ENCODE measurements at places on chromosomes 5 and 9. TPM values are rescaled to one million over a fixed set of nuclear protein-coding genes. Genes with fewer than 3 reads are reported as not detected.

The CD72 gene
- total RNA-seq: 0.13 TPM

The LAMC3 gene
- total RNA-seq: 5.1 TPM

The MAML1 gene
- 9.9 TPM for total RNA-seq

The CD180 gene
- not detected for total RNA-seq

The PCDHGB6 gene
- total RNA-seq: 1.5 TPM

The AFF4 gene
- total RNA-seq: 26.4 TPM

The PRLR gene
- total RNA-seq: under 0.01 TPM

The DAPK1 gene
- 28.2 TPM for total RNA-seq

The SPATA31E1 gene
- total RNA-seq: not detected

- DNase-seq: peak; percentile 58
Observed at GRCh38 chr5:97182571-97183099, 412 bp downstream of the RIOK2 start.

GRCh38 chr5:151589878-151590570, 1.1 kb downstream of the FAT2 start:
- DNase-seq: no peak

DNA sequence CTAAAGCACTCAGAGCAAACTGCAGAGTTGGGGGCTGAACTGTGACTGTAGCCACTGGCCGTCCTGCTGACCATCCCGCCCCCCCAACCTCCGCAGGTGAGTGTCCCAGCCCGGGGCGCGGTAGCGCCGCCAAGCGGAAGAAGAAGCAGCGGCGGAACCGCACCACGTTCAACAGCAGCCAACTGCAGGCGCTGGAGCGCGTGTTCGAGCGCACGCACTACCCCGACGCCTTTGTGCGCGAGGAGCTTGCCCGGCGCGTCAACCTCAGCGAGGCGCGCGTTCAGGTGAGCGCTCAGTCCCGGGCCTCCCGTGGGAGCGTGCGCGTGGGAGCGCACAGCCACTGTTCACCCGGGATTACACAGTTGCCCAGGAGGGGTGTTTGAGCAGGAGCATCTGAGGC, 33.7 kb downstream of the PTGES start:
- no peak for DNase-seq

- peak; percentile 26 for DNase-seq
Observed at GRCh38 chr5:66597183-66597757, 1.1 kb downstream of the MAST4 start.

- DNase-seq: no peak
Observed at GRCh38 chr9:134213508-134213850, 49.1 kb upstream of the RNU6ATAC start.

DNA sequence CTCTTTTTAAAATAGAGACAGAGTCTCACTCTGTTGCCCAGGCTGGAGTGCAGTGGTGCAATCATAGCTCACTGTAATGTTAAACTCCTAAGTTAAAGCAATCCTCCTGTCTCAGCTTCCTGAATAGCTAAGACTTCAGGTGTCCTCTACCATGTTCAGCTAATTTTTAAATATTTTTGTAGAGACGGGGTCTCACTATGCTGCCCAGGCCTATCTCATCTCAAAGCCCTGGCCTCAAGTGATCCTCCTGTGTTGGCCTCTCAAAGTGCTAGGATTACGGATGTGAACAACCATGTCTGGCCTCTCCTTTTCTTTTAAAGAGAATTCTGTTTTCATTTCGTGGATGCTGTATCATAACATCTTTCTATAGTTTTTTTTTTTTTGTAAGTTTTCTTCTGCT, 11.7 kb downstream of the STX17 start:
- DNase-seq: no peak

- DNase-seq: no peak
Observed at GRCh38 chr5:33524476-33524875, 83.7 kb downstream of the TARS1 start.

DNA sequence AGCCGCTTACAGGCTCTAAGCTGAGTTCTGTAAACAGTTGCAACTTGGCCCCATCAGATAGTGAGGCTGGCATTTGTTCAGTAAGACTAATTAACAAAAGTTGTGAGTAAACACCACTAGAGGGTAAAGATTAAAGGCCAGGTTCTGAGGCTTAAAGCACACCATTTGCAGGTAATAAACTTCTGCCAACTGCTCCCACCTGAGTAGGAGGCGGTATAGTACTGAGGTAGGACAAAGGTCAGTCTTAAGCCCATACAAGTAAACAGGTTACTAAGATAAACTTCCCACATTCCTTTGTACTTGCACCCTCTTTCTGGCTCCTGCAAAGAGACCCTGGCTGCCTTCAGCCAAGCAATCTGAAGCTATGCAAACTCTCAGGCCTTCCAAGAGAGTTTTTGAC, 419.6 kb downstream of the DNAH5 start:
- no peak for DNase-seq

DNA sequence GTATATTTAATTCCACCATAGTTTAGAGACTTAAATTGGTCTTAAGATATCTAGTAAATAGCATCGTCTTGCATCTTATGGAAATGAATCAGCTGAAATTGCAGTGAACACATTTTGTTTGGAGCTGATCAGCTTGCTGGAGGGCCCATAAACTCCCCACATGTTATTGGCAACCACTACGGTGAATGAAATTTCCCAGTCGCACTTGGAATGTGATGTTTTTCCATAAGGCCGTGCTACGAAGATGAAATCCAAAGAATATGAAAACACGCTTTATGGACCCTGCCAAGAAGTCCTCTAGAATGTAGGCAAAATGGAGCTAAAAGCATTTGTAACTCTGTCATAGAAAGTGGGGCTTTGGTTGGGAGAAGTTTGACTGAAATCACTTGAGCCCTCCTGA, 572.1 kb downstream of the ACTL7B start:
- no peak for DNase-seq

GRCh38 chr5:180495991-180496741, 2.0 kb downstream of the CNOT6 start:
- DNase-seq: no peak

DNA sequence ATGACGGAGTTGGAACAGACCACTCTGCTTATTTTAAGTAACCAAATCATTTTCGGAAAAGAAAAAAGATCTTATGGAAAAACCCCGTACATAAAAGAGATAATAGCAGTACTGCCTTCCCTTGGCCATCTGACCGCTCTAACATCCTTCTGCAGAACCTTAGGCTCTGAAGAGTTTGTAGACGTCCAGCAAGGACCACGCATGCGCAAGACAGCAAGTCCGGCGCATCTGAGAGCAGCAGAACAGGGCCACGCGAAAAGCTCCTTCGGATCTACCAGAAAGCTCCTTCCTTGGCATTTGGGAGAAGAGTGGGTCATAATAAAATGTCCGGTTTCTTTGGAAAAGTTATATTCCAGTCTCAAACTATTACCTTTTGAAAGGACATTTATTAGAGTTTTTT, 26.8 kb downstream of the PAX5 start:
- DNase-seq: no peak

DNA sequence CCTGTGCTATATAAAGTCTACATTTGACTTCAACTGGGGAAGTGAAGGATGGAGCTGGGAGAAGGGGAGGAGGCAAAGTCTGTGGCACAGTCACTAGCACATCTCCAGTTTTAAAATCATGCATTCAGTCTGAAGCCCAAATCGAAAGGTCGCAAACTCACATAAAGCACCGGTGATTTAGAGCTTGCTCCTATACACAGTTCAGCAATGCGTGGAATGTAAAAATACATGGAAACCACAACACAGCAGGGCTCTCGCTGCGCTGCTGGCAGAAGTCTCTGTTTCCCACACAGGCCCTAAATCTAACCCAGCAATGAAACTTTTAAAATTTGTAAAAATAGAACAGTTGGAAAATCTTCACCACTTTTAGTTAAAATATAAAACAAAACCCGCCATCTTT, 68.2 kb downstream of the EBF1 start:
- DNase-seq: no peak

DNA sequence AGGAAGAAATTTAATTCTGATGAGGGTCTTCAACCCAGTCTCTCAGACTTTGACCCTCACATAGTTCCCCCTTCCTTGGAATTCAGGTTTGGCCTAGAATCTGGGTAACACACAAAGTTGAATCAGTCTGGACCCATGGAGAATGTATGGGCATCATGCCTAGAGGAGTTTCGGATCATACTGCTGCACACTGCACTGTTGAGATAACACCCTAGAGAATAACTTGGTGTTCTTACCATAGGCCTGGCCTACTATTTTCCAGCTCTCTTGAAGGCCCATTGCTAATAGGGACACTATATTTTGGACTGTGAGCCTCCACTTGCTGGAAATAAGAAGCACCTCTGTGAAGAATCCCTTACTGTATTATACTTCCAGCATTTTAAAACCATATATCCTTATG, 413.5 kb downstream of the PLK2 start:
- no peak for DNase-seq
